NCI-H526 treated with DMSO at 0.1 percent for 48 hours (cell line): ENCODE measurements at places on chromosomes 7 and 10.

DNA sequence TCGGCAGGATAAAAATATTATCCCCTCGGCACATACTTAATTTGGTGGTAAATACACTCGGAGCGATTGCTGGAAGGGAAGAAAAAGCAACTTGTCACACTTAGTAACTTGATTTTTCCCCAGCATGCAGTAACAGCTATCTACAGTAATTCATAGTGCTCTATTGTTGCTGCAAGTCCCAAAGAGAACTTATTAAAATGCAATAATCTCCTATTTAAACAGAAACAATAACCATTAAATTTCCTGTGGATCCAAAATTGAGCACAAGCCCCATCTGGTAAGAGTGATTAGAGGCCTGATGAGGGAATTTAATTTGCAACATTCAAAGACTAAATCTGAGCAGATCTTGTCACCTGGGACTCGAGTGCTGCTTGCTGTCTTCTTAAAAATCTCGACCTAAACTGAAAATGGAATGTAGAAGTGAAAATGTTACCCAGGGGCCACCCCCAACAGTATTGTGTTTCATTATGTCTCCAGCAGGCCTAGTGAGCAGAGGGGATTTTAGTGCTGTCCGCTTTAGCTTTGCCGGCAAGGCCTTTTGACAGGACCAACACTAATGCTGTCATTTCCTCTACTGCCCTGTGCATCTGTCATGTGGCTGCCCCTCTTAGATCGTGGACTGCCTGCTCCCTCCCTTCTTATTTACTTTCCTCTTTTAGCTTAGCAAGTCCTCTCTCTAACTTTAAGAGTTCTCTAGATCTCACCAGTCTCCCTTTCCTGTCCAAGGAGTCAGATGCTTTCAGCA lies 639.7 kb downstream of the AUTS2 start:
- no peak for DNase-seq

GRCh38 chr7:31529103-31529502 lies 15.2 kb downstream of the ITPRID1 start:
- DNase-seq, result peak; percentile 96

GRCh38 chr7:16900209-16900768 lies 18.5 kb upstream of the AGR3 start:
- DNase-seq, result no peak

- no peak for DNase-seq
Measured at GRCh38 chr7:150784120-150784736, 15.9 kb downstream of the TMEM176B start.
